ENCODE measurements at places on chromosomes 1 and 21.

DNA sequence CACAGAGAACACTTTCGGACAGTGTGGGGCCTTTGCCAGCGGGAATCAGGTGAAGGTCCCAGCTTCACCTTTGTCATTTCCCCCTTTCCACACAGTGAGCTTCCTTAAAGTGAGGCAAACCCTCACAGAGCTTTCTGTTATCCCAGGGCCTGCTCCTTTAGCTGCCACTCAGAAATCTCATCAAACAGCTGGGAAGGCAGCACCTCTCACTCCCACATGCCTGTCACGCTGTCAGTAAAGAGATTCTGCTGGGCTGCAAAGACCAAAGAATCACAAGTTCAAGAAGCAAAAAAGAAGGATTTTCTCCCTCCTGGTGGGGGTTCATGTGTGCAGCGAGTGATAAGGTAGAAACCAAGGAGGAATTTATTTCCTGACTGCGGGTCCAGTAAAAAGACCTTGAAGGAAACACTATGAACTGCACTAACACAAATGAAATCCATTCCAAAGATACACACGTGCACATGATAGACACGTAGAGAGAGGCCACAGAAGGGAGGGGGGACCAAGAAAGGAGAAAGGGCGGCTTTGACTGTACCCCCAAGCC, 44.0 kb downstream of the HTR6 start:
- no peak for DNase-seq

GRCh38 chr1:151985768-151986167, 7.9 kb downstream of the S100A10 start:
- no peak for DNase-seq

GRCh38 chr1:235292790-235293189, 35.2 kb downstream of the ARID4B start:
- DNase-seq = no peak

DNA sequence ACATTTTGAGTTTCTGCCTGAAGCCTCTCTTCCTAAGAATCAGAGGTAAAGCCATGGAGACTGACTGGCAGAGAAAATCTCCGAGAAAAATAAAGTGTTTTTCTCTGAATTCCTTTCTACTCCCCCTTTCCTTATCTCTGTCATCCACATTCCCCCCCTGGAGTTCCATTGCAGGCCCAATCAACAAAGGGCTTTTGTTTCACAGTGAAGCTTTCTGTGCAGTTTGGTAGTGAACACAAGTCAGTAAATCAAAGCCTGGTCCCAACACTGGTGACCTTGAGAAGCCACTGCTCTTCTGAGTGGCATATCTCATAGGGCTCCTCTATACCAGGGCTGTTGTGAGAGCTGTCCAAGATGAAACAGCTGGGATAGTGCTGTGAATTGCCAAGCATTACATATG, 228.4 kb downstream of the SEC16B start:
- DNase-seq = no peak

- DNase-seq = no peak
Observed at GRCh38 chr1:100584761-100585745, 47.1 kb downstream of the GPR88 start.

GRCh38 chr1:19311931-19312781, at the start of the genes AKR7A2 and SLC66A1:
TSS of gene AKR7A2 (minus strand) at chr1:19312144. CDS start at chr1:19312124, 20 bp downstream.
TSS of gene SLC66A1 (plus strand) at chr1:19312326. CDS start at chr1:19317678, 5,352 bp downstream.
- peak; percentile 38 for DNase-seq

DNA sequence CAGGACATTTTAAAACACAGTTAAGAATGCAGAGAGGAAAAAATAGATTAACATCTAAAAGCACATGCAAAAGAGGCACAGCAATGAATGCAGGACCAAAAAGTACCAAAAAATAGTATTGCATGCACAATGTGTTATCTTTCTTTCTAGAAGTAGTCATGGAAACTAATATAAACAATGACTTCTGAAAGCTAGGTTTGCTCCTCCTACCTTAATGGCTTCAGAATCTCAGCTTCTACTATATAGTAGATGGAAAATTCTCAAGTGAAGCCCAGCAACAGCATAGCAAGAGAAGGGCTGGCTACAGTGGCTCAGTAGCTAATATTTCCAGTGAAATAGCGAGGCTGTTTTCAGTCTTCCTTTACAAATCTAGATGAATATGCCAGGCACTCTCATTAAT, 125.1 kb downstream of the CRB1 start:
- DNase-seq = no peak

DNA sequence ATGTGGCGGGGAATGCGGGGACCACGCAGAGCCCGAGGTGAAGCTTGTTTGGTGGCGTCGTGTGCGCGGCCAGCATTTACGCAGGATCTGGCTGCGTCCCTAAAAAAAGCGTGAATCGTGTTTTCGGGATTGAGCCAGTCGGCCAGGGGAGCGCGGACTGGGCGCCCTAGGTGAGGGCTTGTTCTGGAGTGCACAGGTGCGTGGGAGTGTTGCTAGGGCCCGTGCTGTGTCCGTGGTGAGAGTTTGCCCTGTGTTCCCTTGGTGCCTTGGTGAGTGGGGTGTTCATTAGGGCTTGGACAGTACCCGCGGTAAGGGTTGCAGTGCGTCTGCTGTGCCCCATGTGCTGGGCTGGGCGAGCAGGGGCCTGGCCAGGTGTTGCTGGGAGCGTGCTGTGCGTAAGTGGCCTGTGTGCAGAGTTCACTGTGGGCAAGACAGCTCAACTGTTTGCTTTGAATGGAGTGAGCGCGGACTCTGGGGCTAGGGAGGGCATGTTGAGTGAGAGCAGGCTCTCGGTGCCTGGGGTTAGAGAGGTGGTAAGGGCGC, 673 bp downstream of the CD46 start:
- no peak for DNase-seq

DNA sequence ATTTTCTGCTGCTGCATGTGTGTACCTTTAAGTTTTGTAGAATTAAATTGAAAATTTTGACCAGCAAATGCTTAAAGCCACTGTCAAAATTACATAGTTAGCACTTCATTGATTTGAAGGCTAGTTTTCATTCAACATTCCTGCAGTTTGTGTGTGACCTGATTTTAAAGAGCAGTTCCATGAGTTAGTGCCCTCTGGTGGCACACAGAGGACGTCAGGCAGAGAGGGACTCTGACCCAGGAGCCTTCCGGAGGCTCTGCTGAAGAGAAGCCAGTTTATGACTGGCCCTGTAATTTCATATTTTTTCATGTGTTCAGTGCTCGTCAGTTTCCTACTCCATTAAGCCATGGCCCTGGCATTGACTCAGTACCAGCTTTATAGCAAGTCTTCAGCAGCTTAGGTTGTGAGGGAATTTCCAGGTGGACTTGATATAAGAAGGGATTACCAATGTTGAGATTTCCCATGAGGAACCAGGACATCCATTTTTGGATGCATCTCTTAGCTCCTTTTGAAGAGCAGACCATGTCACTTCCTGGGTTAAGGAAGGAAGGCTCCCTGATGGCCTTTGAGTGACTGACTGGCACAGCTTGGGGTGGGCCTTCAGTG, 104.7 kb downstream of the CAMTA1 start:
- DNase-seq = no peak

DNA sequence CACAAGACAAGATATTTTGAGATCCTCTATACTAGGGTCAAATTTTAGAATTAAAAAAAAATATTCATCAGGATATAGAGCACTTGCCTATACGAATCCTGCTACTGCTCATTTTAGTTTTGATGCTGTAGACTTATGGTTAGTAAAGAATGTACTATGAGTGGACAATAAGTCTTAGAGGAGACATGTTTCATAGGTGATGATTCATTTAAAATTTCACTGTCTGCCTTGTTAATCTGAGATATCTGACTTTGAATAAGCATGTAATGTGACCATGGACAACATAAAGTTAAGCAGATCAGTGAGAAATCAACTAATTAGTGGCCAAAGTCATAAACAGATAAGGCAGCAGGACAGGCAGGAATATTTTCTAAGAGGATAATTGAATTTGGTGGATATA, 106.8 kb upstream of the HP1BP3 start:
- no peak for DNase-seq

- no peak for DNase-seq
Observed at GRCh38 chr1:170749549-170749948, 85.6 kb downstream of the PRRX1 start.

- no peak for DNase-seq
Observed at GRCh38 chr1:224724566-224724965, 108.4 kb downstream of the CNIH3 start.

GRCh38 chr1:95927061-95927460, 693.1 kb downstream of the RWDD3 start:
- no peak for DNase-seq

- DNase-seq = no peak
Observed at GRCh38 chr1:154413177-154413783, 8.1 kb downstream of the IL6R start.

- DNase-seq = no peak
Observed at GRCh38 chr1:86938450-86938849, 24.0 kb downstream of the HS2ST1 start.

GRCh38 chr1:172122381-172122780, 281.1 kb downstream of the DNM3 start:
- DNase-seq = no peak

DNA sequence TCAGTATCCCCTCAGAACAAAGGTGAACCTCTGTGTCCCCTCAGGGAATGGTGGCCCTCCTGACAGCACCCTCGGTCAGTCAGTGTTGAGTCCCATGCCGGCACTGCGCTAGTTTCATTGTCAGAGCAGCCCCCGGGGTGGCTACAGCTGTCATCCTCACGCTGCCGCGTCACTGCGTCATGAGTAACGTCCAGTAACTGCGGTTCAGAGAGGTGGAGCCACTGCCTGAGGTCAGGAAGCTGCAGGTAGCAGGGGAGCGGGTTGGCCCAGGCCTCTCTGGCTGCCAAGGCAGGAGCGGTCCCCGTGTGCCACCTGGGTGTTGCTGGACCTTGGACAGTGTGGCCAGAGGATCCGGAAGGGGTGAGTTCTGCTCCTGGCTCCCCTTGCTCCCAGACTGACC, 20.2 kb upstream of the WNT4 start:
- DNase-seq = no peak

GRCh38 chr1:233448109-233448689, 120.7 kb downstream of the MAP3K21 start:
- DNase-seq = no peak

GRCh38 chr1:171174560-171175294, 10.4 kb upstream of the FMO2 start:
- no peak for DNase-seq

DNA sequence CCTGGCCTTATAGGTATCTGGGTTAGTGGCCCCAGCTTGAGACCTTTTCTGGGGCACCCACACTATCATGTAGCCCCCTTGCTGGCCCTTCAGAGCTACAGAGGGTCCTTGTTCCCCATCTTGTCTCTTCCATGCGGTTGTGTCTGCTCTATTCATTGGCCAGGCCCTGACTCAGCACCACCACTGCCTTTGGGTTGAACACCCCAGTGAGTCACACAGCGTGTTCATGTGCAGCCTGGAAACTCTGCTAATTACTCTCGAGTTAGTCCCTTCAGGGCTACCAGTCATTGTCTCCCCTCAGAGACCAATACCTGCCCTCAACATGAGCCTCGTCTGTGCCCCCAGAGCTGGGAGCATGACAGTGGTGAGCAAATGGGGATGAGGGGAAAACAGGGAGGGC, 28.2 kb upstream of the IKBKE start:
- no peak for DNase-seq
